ENCODE measurements at places on chromosomes 3 and 15.

DNA sequence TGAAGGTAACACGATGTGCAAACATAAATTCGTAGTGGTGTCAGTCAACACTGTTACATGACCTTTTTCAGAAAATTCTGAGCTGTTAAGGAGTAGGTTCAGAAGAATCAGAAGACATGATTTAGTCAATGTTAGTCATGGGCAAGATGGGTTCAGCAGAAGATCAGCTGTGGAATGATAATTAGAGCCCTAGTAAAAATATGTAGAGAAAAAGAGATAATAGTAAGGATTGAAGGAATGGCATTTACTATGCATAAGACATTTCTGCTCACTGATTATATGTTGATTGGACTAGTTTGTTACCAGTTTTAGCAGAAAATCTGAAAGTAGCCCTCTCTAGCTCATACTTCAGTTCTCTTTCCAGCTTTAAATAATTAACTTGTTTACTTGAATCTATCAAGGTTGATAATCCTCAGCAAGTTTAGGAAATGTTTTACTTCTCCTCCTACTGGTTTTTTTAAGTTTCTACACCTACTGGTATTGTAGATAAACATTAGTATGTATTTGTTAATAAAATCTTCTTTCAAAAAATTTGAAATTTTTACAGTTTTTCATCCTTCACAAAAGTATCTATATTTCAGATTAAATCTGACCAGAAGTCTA, 98.6 kb downstream of the ALCAM start:
- no peak for DNase-seq

- DNase-seq, result no peak
Measured at GRCh38 chr15:69712991-69713390, 260.4 kb downstream of the RPLP1 start.

GRCh38 chr3:128549283-128550112, 56.5 kb upstream of the GATA2 start:
- no peak for DNase-seq

GRCh38 chr15:83053151-83053550, 13.9 kb downstream of the BTBD1 start:
- DNase-seq, result no peak

DNA sequence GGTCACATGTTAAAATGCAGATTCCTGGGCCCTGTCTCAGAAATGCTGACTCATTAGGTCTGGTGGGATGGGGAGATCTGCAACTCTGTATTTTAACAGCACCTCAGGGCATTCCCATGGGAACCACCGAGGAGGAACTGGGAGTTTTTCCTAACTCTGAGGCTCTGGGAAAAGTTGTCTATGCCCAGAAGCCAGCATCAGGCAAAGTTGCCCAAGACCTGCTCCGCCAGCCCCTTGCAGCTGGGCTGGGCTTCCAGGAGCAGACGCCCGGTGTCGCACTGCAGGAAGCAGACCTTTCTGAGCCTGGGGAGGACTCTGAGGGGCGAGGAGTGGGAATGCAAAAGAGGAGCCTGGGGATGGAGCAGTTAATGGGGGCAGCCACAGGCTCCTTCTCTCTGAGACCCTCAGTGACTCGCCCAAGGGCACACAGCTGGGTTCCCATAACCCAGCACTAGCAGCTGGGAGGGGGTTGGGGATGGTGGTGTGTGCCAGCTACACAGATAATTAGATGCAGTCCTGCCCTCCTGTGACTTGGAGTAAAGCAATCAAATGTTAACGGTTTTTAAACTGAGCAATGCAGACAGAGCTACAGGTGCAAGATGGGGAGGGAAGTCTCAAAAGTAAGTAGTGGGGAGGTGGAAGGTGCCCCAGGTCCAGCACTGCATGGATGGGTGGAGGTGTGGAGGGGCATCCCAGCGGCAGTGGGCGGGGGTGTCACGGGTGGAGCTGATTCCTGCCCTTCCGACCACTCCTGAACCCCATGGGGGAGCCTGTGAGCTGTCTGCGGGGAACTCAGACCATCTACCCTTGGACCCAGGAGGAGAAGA, 100.4 kb downstream of the LSM3 start:
- DNase-seq, result no peak

DNA sequence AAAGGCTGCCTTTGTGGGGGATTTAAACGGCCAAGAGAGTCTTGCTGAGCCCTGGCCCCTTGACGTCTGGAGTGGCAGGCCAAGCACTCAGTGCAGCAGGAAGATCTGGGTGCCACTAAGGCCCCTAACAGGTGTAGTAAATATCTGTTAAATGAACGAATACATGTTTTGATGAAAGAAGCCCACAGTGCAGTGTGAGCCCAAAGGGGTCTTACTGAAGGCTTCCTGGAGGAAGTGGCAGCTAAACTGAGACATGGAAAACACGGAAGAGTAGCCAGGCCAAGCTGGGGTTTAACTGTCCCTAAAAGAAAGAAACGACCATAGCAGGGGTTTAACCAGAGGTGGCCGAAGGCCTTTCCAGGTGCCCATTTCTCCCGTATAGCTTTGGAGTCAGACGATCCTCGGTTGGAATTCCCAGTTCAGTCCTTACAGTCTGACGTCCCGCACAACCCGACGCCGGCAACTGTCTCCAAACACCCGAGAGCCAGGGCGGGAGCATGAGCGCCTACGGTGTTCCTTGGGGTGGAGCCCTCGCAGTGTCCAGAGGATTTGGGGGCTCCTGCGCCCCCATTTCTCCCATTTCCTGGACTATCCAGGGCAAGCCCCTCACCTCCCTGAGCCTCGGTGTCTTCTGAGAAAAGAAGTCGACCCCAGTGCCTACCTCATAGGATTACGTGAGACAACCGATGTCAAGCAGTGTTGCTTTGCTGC, 910 bp upstream of the ABHD6 start:
- no peak for DNase-seq

DNA sequence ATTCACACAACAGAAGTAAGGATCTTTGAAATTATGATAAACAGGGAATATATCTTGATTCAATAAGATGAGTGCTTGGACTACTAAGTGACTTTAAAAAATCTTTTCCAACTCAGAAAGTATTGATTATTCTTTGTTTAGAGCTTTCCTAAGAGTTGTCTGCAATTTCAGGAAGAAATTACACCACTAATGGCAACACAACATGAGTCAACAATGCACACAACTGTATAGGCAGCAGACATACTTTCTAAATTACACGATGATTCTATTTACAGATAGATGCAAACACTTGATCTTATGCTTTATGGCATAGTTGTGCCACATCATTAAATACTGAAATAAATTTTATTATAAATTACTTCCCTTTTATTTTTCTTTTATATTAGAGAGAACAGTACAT, 4.4 kb downstream of the NAA50 start:
- no peak for DNase-seq

DNA sequence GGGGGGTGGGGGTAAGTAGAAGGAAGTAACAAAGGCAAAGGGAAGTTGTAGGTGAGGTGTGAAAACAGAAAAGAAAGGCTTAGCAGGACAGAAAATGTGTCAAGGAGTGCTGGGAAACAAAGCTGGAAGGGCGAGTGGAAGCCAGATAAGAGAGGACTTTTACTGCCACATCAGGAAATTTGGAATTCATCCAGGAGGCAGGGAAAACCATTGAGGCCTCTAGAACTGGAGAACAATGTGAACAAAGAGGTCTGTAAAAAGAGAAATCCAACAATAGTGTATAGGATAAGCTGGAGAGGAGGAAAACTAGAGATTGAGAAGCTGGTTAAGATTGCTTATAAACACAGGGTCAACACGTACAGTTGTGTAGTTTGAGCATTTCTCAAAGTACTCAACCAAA, 116.6 kb downstream of the NTRK3 start:
- DNase-seq, result no peak

GRCh38 chr3:114939920-114940319, 207.2 kb downstream of the ZBTB20 start:
- DNase-seq, result no peak

- DNase-seq, result no peak
Measured at GRCh38 chr15:63556736-63557135, 40.5 kb upstream of the FBXL22 start.

All from stimulated activated CD8-positive, alpha-beta memory T cell treated with anti-CD3 and anti-CD28 coated beads, Interleukin-4, amount 100 ng/mL, for 1 hour (primary cell).